ENCODE measurements at places on chromosomes 7 and 10. TPM values are rescaled to one million over a fixed set of nuclear protein-coding genes. Genes with fewer than 3 reads are reported as not detected.

- H3K27me3 ChIP-seq, result no peaks in the 10 kb centered on the region
- H3K4me3 ChIP-seq, result no peak overlapping the region
- no peaks in the 10 kb centered on the region for H3K36me3 ChIP-seq
- no peak overlapping the region for H3K27ac ChIP-seq
Observed at GRCh38 chr10:86288695-86289576, 77.7 kb downstream of the GRID1 start.

GIMAP4 gene
- total RNA-seq, result not detected

CSTF2T gene
- 26.9 TPM for total RNA-seq

DNA sequence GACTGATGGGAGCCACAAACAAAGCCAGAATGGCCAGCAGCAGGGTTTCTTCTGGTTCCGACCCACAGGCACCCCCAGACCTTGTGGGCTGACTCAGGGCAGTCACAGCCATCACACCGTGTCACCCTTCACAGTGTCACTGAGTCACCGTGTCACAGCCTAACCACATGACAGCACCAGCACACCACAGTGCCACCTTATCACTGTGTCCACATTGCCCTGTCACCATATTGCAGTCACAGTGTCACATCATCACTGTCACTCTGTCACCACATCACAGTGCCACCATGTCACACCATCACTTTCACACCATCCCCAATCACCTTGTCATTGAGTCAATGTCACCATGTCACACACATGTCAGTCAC, 77.0 kb downstream of the OAT start:
- H3K4me3 ChIP-seq, result no peak overlapping the region
- no peak overlapping the region for H3K27ac ChIP-seq
- no peaks in the 10 kb centered on the region for H3K4me1 ChIP-seq
- no peaks in the 10 kb centered on the region for H3K36me3 ChIP-seq

DNA sequence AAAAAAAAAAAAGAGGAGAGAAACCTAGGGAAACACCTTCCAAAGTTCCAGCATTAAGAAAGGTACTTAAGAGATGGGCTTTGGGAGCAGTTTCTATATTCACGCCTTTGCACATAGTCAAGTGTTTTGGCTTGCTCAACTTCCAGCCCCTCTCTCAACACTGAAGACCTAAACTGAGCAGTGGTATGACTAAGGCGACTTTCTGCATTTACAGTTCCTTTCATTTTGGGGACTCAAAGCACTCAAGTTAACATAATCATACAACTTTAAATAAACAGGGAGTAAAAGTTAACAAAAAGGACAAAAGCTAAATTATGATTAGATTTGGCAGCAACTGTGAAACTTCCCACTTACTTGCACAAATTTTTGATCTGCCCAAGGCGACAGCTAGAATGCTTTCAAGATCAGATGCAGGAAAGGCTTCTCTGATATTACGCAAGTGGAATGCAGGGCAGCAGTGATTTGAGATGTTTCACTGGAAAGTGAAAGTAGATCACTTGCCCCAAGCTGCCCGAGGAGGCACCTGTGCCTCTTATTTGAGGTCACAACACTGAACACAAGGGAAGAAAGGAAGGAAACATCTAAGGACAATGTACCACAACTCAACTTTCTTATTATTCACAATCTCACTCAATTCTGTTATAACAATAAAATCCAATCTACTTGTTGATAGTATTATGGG, 199.5 kb downstream of the SKAP2 start:
- no peaks in the 10 kb centered on the region for H3K36me3 ChIP-seq
- H3K4me3 ChIP-seq, result no peak overlapping the region
- no peak for DNase-seq
- no peak overlapping the region for H3K27ac ChIP-seq
- H3K27me3 ChIP-seq, result no peaks in the 10 kb centered on the region
- peaks cover 6% of the 10 kb centered on the region for H3K4me1 ChIP-seq

MMD2 gene
- 0.38 TPM for total RNA-seq

PKD2L1 gene
- not detected for total RNA-seq

All from GM23338 (cell line).